ENCODE measurements at places on chromosomes 2 and 18.

- no peak for DNase-seq
Measured at GRCh38 chr18:67717800-67718199, 201.3 kb upstream of the DSEL start.

GRCh38 chr2:26883956-26884355 lies 36.0 kb downstream of the DPYSL5 start:
- DNase-seq = no peak

GRCh38 chr18:5943514-5943913 lies 48.2 kb upstream of the TMEM200C start:
- DNase-seq = no peak

GRCh38 chr18:64099244-64099643 lies 49.6 kb downstream of the LINC00305 start:
- no peak for DNase-seq

- DNase-seq = no peak
Measured at GRCh38 chr2:240888130-240888889, 7.6 kb downstream of the MAB21L4 start.

GRCh38 chr2:100606726-100607343 lies 44.0 kb downstream of the PDCL3 start:
- DNase-seq = peak; percentile 18

GRCh38 chr2:222892321-222892720 lies 31.5 kb downstream of the ACSL3 start:
- DNase-seq = no peak

DNA sequence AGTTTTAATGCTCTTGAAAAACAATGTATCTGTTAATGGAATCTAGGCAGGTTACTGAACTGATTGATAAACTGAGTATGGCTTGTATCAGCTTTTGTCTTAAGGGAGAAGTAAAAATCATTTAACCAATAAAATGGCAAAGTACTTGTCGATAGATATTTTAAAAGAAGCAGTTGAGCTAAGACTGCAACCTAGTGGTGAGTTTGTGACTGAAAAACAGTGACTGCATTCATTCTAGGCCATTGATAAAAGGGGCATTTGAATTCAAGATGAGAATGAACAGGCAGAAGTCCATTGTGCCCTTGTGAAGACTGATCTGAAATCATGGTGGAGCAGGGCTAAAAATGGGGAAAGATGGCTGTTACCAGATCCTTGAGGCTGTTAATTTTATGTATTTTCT lies 59.4 kb upstream of the MSTN start:
- no peak for DNase-seq

GRCh38 chr2:128608921-128609880 lies 290.5 kb upstream of the HS6ST1 start:
- DNase-seq = no peak

DNA sequence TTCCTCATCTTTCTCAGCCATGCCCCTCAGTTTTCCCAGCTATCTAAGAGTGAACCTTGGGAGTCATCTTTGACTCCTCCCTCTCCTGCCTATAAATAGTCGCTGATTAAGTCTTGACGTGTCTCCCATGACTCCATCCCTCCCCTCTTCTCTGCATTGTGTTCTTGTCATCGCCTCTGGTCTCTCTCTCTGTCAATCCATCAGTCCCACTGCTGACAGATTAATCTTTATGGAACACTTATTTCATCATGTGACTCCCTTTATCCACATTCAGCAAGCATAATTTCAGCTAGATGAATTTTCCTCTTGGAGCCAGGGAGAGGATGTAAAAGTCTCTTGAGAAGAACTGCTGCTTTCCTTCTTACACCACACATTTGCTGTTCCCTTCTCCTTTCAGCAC lies 9.4 kb downstream of the ADAM23 start:
- no peak for DNase-seq

- no peak for DNase-seq
Measured at GRCh38 chr2:156319811-156320485, 12.6 kb downstream of the NR4A2 start.

DNA sequence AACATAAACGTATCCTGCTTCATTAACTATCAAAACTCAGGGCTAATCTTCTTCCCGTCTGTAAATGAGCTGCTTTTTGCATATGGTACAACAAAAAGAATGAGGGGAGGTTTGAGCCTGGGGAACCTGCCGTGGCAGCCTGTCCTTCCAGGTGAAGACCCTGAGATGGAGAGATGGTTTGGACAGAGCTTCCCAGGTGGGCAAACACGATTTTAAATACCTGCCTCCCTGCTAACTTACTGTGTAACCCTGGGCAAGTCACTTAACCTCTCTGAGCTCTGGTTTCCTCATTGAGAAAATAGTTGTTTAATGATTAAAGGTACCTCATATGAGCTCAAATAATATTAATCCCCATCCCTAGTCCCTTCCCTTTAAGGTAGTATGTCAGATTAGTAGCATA lies 9.0 kb downstream of the EMX1 start:
- DNase-seq = no peak

All from stimulated activated CD4-positive, alpha-beta T cell treated with anti-CD3 and anti-CD28 coated beads, Interleukin-1b, Interleukin-23, amount 100 ng/mL, for 48 hours (primary cell).